ENCODE measurements at places on chromosomes 6 and 20.

DNA sequence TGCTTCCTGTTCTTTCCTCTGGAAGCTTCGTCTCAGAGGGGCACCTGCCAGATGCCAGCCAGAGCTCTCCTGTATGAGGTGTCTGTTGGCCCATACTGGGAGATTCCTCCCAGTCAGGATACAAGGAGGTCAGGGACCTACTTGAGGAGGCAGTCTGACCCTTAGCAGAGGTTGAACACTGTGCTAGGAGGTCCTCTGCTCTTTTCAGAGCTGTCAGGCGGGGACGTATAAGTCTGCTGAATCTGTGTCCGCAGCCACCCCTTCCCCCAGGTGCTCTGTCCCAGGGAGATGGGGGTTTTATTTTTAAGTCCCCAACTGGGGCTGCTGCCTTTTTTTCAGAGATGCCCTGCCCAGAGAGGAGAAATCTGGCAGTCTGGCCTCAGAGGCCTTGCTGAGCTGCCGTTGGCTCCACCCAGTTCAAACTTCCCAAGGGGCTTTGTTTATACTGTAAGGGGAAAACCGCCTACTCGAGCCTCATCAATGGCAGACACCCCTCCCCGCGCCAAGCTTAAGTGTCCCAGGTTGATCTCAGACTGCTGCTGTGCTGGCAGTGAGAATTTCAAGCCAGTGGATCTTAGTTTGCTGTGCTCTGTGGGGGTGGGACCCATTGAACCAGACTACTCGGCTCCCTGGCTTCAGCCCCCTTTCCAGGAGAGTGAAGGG is 326.7 kb downstream of the BCKDHB start:
- DNase-seq: no peak

DNA sequence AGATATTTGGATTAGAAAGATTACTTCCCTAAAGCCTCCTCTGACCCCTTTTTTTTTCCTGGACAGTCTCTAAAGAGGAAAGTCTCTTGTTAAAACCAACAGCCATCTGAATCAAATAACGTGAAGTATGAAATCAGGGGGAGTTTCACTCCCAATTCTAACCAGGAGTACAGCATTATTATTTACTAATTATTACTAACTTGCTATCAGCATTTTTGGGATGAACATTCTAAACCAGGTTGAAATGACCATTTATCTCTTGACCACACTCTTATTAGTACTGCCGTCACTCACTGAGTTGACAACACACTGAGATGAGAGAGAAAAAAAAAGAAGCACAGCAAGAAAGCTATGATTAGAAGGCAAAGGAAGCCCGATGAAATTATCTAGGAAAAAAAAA is 114.4 kb upstream of the BCLAF1 start:
- DNase-seq: no peak

- peak; percentile 87 for DNase-seq
Measured at GRCh38 chr6:112027942-112028674, 25.8 kb upstream of the CCN6 start.

- DNase-seq: no peak
Measured at GRCh38 chr6:40340196-40340595, 247.0 kb downstream of the LRFN2 start.

- no peak for DNase-seq
Measured at GRCh38 chr6:4645713-4646360, 130.4 kb upstream of the CDYL start.

- DNase-seq: no peak
Measured at GRCh38 chr6:108888052-108888451, 39.8 kb downstream of the ARMC2 start.

Data from CD4-positive, alpha-beta T cell treated with Interleukin-6 at 100 ng/mL for 8 hours (primary cell).